ENCODE measurements at places on chromosomes 4 and X.

DNA sequence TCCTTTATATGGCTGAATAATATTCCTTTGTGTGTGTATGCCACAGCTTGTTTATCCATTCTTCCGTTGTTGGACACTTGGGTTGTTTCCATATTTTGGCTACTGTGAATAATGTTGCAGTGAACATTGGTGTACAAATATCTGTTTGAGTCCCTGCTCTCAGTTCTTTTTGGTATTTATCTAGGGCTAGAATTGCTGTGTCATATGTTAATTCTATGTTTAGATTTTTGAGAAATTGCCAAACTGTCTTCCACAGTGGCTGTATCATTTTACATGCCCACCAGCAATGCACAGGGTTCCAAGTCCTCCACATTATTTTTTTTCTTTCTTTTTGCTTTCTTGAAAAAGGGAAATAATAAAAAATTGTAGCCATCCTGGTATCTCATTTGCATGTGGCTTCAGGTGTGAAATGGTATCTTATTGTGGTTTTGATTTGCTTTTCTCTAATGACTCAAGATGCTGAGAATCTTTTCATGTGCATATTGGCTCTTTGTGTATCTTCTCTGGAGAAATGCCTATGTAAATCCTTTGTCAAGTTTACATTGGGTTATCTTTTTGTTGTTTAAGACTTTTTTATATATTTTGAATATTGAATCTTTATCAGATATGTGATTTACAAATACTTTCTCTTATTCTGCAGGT lies 129.7 kb downstream of the RAPGEF2 start:
- DNase-seq: no peak

GRCh38 chrX:109373468-109373867 lies 108.4 kb downstream of the GUCY2F start:
- no peak for DNase-seq

DNA sequence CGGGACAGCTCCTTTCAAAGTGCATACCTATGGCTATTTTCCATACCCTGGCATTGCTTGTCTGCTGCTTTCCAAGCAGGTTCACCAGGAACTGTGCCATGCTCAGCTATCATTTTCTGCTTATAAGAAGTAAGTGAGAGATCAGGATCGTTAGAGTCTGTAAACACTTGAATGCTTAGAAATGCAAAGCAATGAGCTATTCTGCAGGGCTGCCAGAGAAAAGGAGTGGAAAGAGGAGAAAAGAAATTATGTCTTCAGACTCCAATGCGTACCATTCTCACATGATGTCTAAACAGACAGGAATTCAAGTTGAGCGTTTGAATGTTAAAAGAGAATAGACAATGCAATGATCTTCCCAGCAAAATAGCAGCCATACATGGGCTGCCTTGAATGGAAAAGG lies 245.5 kb upstream of the SLC7A11 start:
- no peak for DNase-seq

DNA sequence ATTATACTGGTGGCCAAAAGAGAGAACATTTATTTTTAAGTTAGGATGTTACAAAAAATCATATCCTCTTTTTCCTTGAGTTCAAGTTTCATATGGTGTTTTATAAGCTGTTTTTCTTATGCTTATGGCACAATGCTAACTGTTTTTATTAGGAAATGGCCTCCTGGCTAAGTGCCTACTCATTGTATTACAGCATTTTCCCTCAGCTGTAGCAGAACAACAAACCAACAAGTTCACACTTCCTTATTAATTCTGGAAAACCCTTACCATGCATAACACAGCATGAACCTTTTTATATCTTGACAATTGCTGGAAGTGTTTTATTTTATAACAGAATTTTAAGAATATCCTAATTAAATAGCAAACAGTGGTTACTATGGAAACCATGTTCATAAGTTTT lies 165.8 kb downstream of the GASK1B start:
- no peak for DNase-seq

DNA sequence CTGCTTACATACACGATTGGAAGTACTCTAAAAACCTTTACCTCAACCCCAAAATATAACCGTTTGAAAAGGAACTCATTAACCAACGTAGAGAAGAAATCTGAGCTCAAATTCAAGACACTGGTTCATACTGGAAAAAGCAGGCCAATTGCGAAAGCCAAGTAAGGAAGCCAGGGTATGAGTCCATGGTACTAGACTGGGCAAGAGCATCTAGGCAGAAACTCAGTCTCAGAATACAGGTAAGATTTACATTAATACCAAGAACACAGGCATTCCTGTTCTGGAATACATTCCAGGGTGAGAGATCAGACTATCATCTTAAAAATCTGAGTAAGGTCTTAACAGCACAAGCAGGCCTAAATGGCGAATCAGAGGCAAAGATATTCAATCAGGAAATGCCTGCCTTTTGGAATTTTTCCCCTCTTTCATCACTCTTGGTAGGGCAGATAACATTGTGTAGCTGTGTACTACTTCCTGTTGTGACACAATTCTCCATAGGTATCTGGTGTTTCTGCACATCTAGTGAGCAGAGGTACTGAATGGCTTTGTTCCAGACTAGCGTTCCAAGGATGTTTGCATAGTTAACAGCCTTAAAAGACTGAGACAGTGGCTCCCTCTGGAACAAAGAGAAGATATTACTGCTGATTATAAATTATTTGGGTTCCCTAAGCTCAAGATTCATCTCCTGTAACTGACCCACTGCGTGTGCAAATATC lies 311.3 kb downstream of the PCDH19 start:
- DNase-seq: no peak

DNA sequence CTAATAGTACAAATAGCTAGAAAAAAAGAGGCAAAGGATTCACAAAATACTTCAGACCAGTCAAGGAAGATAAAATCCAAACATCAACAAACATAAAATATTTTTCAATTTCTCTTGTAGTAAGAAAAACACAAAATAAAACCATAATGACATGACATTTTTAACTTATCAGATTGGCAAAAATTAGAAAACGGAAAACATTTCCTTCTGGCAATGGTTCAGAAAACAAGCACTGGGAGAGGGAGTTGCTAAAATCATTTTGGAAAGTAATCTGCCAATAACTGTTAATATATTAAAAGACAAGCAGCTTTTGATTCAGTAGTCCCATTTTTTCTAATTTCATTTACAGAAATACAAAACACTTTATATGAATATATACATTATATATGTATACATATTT lies 26.1 kb downstream of the TKTL2 start:
- no peak for DNase-seq

GRCh38 chrX:93420525-93421082 lies 252.8 kb downstream of the NAP1L3 start:
- DNase-seq: no peak

- DNase-seq: no peak
Measured at GRCh38 chr4:88706574-88706973, 8.9 kb upstream of the NAP1L5 start.

- DNase-seq: no peak
Measured at GRCh38 chrX:72245461-72246089, 6.7 kb upstream of the ERCC6L start.

DNA sequence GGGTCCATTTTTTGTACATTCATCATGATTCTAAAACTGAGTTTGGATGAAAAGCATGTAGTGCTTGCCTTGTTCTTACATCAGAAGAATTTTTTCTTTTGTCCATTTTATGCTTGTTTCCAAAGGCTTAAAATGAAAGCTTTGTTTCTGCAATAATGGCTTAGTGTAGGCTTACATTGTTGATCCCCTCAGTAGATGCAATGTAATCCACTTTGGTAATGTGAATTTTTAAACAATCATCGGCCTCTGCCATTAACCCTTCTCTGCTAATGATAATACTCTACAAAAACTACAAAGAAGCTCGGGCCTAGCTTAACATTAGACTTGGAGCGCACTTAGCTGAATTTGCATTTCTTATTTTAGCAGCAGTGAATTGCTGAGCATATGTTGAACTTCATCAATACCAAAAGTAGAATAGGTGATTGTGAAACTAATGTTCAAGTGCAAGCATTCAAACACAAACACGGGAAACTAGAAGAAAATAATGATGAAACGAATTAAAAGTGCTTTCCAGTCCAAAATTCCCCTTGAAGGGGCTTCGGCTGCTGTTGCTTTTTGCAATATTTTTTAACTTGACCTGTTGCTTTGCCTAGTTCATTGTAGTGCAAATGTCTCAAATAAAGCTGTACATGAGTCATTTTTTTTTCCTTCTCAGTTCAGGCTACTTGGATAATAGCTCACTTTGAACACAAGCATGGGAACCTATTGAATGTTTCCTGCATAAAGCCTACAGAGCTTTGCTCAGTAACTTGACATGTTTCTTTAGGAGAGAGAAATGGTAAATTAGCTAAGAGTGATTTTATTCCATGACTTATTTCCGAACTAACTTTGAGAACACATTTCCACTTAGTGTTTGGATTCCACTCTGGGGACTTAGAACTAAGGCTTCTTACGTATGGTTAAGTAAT lies 66.5 kb downstream of the SLIT2 start:
- DNase-seq: no peak

- no peak for DNase-seq
Measured at GRCh38 chr4:20044502-20044911, 207.2 kb upstream of the SLIT2 start.

DNA sequence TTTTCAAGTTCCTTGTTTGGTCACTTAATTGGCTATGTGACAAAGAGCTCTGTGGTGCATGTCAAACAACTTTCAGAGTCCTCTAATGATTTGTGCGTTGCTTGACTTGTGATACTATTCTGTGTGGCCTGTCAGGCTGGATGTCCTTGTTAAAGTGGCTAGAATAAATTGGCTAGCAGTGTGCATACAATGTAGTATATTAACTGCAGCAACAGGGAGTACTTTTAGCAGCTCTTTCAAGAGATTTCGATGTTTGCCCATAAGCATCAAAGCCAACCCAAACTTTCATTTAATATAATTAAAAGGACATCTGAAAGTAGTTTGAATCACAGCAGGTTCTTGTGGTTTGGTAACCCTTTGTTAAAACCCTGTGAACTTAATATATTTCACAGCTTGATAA lies 718.9 kb downstream of the ADGRL3 start:
- no peak for DNase-seq

DNA sequence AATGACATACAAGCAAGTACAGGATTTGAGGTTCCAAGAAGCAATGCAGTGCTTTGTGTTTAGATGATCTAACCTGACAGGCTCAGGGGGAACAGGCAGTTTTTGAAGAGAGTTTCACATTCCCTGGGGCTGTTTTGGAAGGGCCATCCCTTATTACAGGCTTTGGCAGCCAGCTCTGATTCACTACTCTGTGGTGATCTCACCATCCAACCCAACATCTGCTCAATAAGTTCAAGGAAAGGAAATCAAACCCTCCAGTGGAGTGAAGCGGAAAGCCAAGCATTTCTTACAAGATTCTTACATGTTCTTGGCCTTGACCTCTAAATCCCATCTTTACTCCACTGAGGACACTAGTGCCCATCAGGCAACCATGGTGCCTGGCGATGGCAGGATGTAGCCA lies 7.5 kb downstream of the IDS start:
- DNase-seq: no peak

- DNase-seq: no peak
Measured at GRCh38 chr4:20283039-20283438, 31.3 kb downstream of the SLIT2 start.

- DNase-seq: no peak
Measured at GRCh38 chrX:132407691-132408090, 81.1 kb downstream of the MBNL3 start.

- DNase-seq: no peak
Measured at GRCh38 chr4:53421791-53422190, 44.4 kb downstream of the FIP1L1 start.

GRCh38 chr4:185702147-185702663 lies 109.8 kb downstream of the SORBS2 start:
- DNase-seq: no peak

- DNase-seq: no peak
Measured at GRCh38 chr4:16544869-16545268, 318.6 kb upstream of the TAPT1 start.

GRCh38 chr4:15349531-15349935 lies 78.3 kb upstream of the C1QTNF7 start:
- no peak for DNase-seq

- DNase-seq: no peak
Measured at GRCh38 chrX:103329991-103330390, at the start of gene TCEAL7. TSS of gene TCEAL7 (plus strand) at chrX:103330239. CDS start at chrX:103331404, 1,165 bp downstream.

DNA sequence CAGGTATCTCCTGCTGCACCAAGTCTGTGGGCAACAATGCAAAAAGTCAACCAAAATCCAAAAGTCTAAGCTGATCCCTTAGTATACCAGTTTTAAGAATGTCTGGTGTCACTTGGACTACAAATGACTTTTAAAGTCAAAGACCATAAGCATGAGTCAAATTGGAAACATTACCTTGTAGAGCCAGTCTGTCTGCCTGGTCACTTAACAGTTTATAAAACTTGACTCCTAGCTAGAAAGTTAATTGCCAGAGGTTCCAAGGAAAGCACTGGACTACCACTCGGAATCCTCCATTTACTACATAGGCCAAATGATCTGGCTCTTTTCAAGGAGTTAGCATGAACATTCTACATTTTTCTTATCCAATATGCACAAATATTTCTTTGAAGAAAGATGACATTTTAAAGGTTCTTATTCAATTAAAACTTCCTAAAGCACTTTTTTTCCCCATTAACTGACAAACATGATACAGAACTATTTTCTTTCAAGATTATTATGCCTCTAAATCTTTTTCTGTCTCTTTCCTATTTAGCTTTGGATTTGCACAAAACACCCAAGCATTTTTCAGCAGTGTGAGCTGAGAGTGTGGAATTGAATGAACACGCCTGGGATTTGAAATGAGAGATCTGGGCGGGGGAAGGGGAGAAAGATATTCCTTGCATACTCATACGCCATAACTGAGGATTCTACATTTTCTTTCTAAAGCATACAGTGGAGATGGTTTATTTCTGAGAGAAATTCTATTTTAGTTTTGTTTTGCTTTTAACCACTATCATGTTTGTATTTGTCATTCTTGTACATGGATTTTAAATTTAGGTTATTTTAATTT lies 188.4 kb downstream of the SHROOM3 start:
- no peak for DNase-seq

GRCh38 chrX:2397229-2398063 lies 103.3 kb downstream of the DHRSX start:
- DNase-seq: no peak

- no peak for DNase-seq
Measured at GRCh38 chrX:82676386-82676785, 831.7 kb upstream of the POU3F4 start.

- DNase-seq: no peak
Measured at GRCh38 chrX:39504227-39504626, 593.5 kb downstream of the BCOR start.

DNA sequence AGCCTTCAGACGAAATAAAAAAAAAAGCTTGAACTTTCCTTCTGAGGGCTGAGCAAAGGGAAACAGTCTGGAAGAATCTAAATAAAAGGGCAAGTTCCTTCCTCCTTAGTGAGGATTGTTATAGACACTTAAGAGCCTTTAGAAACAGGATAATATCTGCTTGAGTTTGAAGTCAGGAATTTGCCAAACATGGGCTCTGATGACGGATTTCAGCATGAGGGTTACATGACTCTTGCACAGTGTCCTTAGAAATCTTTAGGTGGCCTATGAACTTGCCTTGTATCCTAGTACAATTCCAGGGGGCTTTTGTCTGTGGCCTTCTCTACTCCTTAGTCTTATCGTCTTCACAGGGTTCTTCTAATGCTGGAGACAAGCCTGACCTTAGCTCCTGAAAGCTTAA lies 94.1 kb downstream of the RLIM start:
- DNase-seq: no peak

GRCh38 chr4:3221184-3221494 lies 27.8 kb upstream of the MSANTD1 start:
- no peak for DNase-seq
